ENCODE measurements at places on chromosomes 13 and 19.

DNA sequence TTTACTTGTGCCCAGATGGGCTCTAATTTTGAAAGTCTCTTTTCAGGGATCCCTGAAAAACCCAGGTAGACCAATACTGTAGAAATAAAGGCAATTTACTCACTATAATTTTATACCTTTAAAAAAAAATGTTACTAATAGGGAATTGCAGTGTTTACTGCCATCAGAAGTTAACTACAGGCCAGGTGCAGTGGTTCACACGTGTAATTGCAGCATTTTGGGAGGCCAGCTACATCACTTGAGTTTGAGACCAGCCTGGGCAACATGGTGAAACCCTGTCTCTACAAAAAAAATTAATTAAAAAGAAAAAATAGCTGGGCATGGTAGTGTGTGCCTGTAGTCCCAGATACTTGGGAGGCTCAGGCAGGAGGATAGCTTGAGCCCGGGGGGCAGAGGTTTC is 10.2 kb downstream of the USP12 start:
- DNase-seq: no peak

DNA sequence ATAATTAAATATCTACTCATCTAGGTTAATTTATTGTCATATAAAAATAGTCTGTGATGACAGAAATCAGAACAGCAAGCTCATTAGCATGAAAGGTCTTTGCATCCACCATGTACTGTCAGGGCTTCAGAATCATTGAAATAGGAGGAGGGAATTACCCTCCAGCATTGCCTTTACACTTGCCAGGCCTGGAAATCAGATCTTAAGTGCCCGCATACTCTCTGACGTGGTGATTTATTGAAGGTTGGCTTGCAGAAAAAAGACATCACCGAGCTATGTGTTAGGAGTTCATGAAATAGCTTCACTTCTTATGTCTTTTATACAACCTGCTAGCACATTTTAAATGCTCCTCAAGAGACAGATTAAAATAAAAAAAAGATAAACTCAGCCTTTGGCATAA is 661.7 kb upstream of the SLITRK1 start:
- DNase-seq: no peak

GRCh38 chr13:113875837-113876281 is 12.0 kb upstream of the GAS6 start:
- no peak for DNase-seq

GRCh38 chr19:46975011-46975924 is 44.4 kb upstream of the NPAS1 start:
- no peak for DNase-seq
